Renal pelvis (tissue), 12 donors: ENCODE measurements at places on chromosomes 13 and 19. TPM values are rescaled to one million over a fixed set of nuclear protein-coding genes. Genes with fewer than 3 reads are reported as not detected.
A peak's percentile ranks its signal among the peaks of the same experiment; 100 is the strongest.

GRCh38 chr19:38336638-38337359 lies 1.2 kb downstream of the CATSPERG start:
- peak; percentile 90 for DNase-seq

Gene TNFAIP8L1
- polyA plus RNA-seq: 15.1 TPM

GRCh38 chr13:56039992-56040391 lies 1100.7 kb upstream of the PRR20A start:
- no peak for DNase-seq

DNA sequence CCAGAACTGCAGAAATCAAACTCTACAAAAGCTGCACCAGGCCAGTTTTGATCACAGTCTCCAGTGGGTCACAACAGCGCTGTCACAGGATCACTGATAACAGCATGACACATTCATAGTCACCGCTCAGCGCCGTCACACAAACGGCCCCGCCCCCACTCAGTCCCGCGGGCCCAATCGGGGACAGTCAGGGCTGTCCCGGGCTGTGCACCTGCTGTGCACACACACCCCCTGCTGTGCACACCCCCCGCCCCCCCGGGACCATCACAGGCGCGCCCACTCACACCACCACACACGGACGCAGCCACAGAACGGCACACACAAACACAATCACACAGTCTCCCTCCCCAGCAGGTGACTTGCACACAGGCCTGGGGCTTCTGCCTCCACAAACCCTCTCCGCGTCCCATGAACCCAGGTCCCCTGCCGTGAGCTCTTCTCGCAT lies 435 bp upstream of the ZNF382 start:
- peak; percentile 37 for DNase-seq

DNA sequence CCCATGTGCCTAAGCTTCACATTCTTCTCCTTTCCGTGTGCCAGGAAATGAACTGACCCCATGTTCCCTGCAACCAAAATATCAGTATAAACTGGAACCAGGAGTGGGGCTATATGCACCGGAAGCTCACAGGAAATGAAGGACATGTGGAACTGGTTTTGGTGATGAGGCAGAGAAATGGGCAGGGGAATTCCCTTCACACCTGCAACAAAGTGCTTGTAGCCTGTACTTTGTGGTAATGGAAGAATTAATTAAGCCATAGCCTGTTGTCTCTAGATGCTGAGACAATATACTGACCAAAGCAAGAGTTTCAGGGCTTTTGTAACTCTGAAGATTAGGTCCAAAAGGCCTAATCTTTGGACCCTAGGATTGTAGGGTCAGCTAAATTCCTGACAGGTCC lies 15.5 kb upstream of the UGGT2 start:
- DNase-seq: no peak

- DNase-seq: peak; percentile 8
These were observed 29.0 kb upstream of the SLITRK6 start for GRCh38 chr13:85828094-85828684.

DNA sequence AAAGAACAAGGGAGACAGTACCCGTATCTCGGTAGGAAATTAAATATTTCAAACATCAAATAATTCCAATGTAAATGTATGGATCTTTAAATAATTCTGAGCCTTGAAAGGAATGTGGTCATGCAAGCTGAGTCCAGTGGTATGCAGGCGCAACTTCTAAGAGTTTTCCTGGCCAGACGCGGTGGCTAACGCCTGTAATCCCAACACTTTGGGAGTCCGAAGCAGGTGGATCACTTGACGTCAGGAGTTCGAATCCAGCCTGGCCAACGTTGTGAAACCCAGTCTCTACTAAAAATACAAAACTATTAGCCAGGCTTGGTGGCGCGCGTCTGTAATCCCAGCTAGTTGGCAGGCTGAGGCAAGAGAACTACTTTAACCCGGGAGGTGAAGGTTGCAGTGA lies 1.1 kb upstream of the ZNF845 start:
- no peak for DNase-seq

DNA sequence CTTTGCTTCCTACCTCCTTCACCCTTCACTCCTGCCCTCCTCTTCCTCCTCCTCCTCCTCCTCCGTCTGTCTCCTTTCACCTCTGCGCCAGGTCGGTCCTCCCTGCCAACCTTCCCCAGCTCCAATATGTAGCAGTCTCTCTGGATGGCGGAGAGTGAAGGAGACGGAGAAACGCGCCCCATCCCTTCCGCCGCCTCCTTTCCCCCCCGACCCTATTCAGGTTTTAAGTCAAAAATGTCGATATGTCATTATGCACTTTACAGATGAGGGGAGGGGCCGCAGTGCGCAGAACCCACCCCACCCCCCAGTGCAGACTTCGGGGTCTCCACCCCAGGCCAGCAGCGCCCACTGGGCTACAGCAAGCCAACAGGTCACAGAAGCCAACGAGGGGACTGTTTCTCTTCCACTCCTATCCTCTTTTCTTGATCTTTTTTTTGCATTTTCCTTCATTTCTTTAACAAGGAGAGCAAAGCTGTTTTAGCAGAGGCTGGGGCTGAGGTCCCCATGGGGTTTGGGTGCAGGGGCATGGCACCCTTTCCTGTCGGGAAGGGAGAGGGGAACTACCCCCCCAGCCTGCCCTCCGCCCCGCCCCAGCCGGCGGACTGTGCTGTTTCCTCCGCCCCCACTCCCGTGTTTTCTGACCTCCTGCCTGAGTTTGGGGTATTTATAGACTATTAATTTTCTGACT lies 9.2 kb downstream of the MIDN start:
- no peak for DNase-seq

DNA sequence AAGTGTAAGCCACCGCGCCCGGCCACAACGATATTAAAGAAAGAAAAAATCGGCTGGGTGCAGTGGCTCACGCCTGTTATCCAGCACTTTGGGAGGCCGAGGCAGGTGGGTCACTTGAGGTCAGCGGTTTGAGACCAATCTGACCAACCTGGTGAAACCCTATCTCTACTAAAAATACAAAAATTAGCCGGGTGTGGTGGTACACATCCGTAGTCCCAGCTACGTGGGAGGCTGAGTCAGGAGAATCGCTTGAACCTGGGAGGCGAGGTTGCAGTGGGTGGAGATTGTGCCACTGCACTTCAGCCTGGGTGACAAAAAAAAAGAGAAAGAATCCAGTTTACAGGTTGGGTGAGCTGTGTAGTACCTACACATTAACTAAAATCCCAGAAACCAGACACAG lies 99.9 kb upstream of the CACNA1A start:
- no peak for DNase-seq

GRCh38 chr13:78594456-78594975 lies 8.8 kb downstream of the POU4F1 start:
- DNase-seq: no peak

GRCh38 chr13:91816263-91816807 lies 417.9 kb downstream of the GPC5 start:
- DNase-seq: no peak

DNA sequence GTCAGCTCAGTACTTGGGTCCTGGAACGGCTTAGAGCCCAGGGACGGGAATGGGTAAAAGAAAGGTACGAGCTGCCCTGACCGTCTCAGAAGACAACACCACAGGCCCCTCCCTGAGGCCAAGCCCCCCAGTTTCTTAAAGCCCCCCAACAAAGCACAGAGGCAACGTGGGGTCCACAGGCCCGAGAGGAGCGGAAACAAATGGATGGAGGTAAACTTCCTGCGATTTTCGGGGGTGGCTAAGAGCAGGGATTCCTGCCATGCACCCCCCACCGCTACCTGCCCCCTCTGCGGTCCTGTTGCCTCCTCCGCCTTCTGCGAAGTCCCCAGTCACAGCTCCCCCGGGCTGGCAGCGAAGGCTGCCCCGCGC lies 48.2 kb downstream of the PTPRS start:
- DNase-seq: no peak

DNA sequence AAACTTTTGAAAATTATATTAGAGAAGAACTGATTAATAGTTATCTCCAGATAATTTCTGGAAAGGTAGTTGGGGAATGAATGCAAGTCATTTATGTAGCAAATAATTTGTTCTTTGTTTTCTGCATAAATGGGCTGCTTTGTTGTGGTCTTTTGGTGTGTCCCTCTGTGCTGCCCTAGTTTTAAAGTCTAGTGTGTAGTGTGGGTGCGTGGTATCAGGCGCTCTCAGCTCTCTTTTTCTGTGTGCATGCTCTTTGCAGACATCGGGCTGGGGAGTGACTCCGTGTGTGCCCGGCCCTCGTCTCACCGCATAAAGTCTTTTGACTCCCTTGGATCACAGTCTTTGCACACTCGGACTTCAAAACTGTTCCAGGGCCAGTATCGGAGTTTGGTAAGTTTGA lies 94.5 kb downstream of the ARHGEF7 start:
- no peak for DNase-seq

GRCh38 chr13:77416666-77417212 lies 89.8 kb upstream of the MYCBP2 start:
- DNase-seq: no peak

GRCh38 chr13:40496035-40496810 lies 170.2 kb downstream of the FOXO1 start:
- no peak for DNase-seq

GRCh38 chr13:98752467-98753290 lies at the start of gene SLC15A1:
Gene SLC15A1, minus strand, starts transcription at chr13:98752672. Its CDS starts 74 bp downstream, at chr13:98752598.
- no peak for DNase-seq

- no peak for DNase-seq
These were observed 1.7 kb downstream of the CD320 start for GRCh38 chr19:8306235-8307054.

- no peak for DNase-seq
These were observed 108.7 kb upstream of the UBL3 start for GRCh38 chr13:29959086-29959485.

DNA sequence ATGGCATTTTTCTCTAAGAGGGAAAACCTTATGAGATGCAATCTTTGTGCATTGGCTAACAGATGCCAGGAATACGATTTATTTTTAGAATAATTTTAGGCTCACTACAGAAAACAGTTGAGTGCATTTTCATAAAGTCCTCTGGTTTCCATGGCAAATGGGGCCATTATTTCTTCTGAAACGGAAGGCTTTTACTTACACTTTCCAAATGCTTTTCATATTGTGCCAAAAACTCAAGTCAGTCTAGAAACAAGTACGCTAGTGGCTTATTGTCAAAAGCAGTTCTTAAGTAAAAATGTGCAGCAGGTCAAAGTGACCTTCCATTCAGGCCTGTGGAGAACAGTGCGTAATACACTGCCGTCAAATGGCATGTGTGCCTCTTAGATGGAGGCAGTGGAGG lies 628.7 kb downstream of the EFNB2 start:
- no peak for DNase-seq

GRCh38 chr13:97933776-97934175 lies 19.7 kb upstream of the IPO5 start:
- no peak for DNase-seq

- DNase-seq: no peak
These were observed at the start of gene TMTC4 for GRCh38 chr13:100674572-100674871. Gene TMTC4, minus strand, starts transcription at chr13:100674795. Its CDS starts 4,433 bp downstream, at chr13:100670362.

DNA sequence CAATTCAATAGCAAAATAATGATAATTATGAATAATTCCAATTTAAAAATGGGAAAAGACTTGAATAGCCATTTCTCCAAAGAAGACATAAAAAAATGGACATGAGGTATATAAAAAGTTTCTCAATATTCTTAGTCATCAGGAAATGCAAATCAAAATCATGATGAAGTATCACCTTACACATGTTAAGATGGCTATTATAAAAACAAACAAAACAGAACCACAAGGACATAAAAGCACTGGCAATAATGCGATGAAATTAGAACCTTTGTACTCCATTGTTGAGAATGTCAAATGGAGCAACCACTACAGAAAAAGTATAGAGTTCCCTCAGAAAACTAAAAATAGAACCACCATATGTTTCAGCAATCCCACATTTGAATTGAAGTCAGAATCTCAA lies 1186.1 kb downstream of the SLITRK5 start:
- DNase-seq: no peak
